Gastrocnemius medialis (tissue), 4 donors: ENCODE measurements at places on chromosomes 12 and 14. TPM values are rescaled to one million over a fixed set of nuclear protein-coding genes. Genes with fewer than 3 reads are reported as not detected.

- H3K27ac ChIP-seq = no peak overlapping the region
- peaks cover 6% of the 10 kb centered on the region for H3K4me1 ChIP-seq
- no peaks in the 10 kb centered on the region for H3K27me3 ChIP-seq
- no peaks in the 10 kb centered on the region for H3K36me3 ChIP-seq
- no peak overlapping the region for H3K4me3 ChIP-seq
Observed at GRCh38 chr14:92785667-92786426, 8.3 kb upstream of the GOLGA5 start.

GRCh38 chr12:130109062-130109945 is 53.0 kb upstream of the FZD10 start:
- H3K4me3 ChIP-seq = no peak overlapping the region
- no peaks in the 10 kb centered on the region for H3K4me1 ChIP-seq

GRCh38 chr12:27031531-27031930 is 9.2 kb downstream of the MED21 start:
- H3K4me1 ChIP-seq = no peaks in the 10 kb centered on the region
- DNase-seq = no peak

DNA sequence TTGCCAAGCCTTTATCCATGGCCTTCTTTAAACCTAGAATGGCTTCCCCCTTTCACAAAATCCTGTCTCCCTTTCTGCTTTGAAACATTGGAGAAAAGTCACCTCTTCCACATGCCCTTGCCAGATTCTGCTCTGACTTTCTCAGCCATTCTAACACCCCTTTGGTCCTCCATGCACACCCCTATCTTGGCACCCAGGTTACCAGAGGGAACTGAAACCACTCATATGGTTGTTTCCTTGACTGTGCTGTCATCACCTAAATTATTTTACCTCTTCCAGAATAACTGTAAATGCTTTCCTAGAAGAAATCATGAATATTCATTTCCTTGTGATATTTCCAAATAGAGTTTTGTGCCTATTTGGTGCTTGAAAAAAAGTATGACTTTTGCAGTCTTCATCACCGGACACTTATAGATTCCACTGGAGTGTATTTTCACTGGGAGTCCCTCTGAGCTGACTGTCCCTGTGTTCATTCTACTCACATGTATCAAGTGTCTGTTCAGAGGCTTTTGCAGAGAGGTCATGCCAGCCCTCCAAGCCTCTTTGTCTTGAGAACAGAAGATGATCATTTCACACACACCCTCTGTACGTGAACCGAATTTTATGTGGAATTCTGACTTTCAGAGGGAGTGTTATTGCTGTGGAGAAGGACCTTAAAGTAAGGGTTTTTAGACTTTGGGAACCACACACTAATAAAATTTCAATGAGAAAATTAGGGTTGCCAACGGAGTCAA is 74.1 kb downstream of the PLXNC1 start:
- H3K36me3 ChIP-seq = no peaks in the 10 kb centered on the region
- no peak for DNase-seq
- no peak overlapping the region for H3K4me3 ChIP-seq
- H3K27ac ChIP-seq = no peak overlapping the region
- H3K4me1 ChIP-seq = no peaks in the 10 kb centered on the region
- H3K27me3 ChIP-seq = no peaks in the 10 kb centered on the region

Gene PTCSC3
- total RNA-seq = not detected

- no peak overlapping the region for H3K27ac ChIP-seq
- DNase-seq = no peak
- peaks cover 9% of the 10 kb centered on the region for H3K4me1 ChIP-seq
- no peak overlapping the region for H3K4me3 ChIP-seq
Observed at GRCh38 chr12:116604178-116604895, 45.2 kb downstream of the MAP1LC3B2 start.

Gene TCL1B
- total RNA-seq = not detected

- DNase-seq = no peak
- no peaks in the 10 kb centered on the region for H3K4me1 ChIP-seq
- H3K4me3 ChIP-seq = no peak overlapping the region
Observed at GRCh38 chr12:26399381-26399780, 204.0 kb downstream of the SSPN start.

- H3K4me1 ChIP-seq = peaks cover 6% of the 10 kb centered on the region
- peaks cover 21% of the 10 kb centered on the region for H3K27me3 ChIP-seq
- H3K4me3 ChIP-seq = no peak overlapping the region
- H3K27ac ChIP-seq = no peak overlapping the region
- DNase-seq = no peak
- no peaks in the 10 kb centered on the region for H3K36me3 ChIP-seq
Observed at GRCh38 chr12:62436164-62436503, 30.5 kb upstream of the MON2 start.

GRCh38 chr12:73659802-73660201 is 877.8 kb upstream of the ATXN7L3B start:
- H3K27ac ChIP-seq = no peak overlapping the region
- no peaks in the 10 kb centered on the region for H3K4me1 ChIP-seq
- H3K4me3 ChIP-seq = no peak overlapping the region

DNA sequence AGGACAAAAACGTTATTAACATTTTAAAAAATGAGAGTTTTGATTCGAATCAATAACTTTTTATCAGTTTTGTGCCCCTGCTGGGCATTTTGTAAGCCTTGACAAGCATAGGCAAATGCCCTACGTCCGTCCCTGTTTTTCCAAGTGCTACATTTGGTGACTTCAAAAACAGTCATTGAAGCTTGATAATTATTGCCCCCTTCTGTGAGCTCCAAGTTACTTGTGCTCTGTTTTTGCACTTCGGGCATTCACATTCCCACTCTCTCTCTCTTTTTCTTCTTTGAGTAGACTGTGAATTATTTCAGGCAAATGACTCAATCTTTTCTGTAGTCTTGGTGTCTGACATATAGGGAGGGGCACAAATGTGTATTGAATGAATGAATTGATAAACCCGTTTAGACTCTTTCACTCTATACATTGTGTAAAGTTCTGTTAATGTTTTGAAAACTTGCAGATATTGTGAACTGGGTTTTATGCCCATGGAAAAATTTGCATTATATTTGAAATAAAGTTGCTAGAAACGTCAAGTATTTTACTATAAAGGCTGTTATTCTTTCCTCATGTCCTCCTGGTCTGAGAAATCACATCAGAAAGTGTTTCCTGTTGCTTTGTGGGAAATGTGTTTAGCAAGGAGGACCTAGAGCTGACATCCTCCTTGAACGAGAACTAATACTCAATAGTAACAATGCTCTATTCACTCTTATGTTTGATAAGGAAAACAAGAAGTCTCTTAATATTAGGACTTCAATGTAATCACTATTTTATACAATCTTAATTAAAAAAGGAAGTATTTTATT is 1.4 kb downstream of the APAF1 start:
- H3K4me1 ChIP-seq = peaks cover 24% of the 10 kb centered on the region
- H3K27me3 ChIP-seq = no peaks in the 10 kb centered on the region
- DNase-seq = no peak
- H3K4me3 ChIP-seq = peak overlapping the region; percentile 90
- no peaks in the 10 kb centered on the region for H3K36me3 ChIP-seq

- no peak for DNase-seq
- H3K27me3 ChIP-seq = no peaks in the 10 kb centered on the region
- H3K27ac ChIP-seq = no peak overlapping the region
- H3K4me3 ChIP-seq = no peak overlapping the region
Observed at GRCh38 chr14:100474196-100474595, 113.0 kb downstream of the BEGAIN start.

Gene GALNT8
- 0.07 TPM for total RNA-seq

DNA sequence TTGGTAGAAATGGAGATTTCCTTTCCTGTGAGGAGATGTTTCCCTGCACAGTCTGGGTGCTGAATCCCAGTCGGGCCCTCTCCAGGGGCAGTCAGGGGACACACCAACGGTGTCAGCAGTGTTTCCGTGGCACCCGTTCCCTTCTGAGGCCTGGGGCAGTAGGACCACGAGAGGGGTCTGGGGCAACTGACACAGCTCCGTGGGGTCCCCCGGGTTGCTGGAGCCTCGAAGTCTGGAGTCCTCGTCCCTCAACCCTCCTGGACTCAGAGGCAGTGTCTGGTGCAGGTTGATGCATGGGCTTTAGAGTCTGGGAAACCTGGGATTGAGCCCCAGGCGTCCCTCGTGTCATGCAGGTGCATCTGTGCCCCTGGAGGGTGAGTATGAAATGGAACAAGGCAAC is 327.3 kb downstream of the ADGRD1 start:
- no peak overlapping the region for H3K4me3 ChIP-seq
- no peak for DNase-seq
- no peaks in the 10 kb centered on the region for H3K4me1 ChIP-seq
- no peaks in the 10 kb centered on the region for H3K27me3 ChIP-seq

DNA sequence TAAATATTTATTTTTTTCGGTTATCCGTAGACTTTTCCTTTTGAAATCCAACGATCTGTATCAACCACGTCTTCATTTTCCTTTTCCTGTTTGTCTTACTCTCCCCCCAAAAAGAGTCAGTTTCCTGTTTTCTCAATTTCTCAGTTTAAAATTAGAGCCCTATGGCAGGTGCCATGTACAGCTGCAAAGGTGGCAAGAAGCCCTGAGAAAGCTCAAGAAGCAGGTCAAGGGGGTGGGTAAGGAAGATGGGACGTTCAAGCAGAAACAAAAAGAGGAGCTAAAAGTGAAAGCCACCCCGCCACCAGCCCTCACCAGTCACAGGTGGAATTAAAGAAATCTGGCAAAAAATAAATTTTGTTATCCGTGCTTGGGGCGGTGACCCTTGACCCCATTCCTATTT is 26.7 kb downstream of the SLC35E3 start:
- H3K27ac ChIP-seq = no peak overlapping the region
- no peak overlapping the region for H3K4me3 ChIP-seq
- H3K4me1 ChIP-seq = no peaks in the 10 kb centered on the region
- H3K27me3 ChIP-seq = no peaks in the 10 kb centered on the region
- peaks cover 3% of the 10 kb centered on the region for H3K36me3 ChIP-seq

- H3K4me1 ChIP-seq = no peaks in the 10 kb centered on the region
- H3K27me3 ChIP-seq = no peaks in the 10 kb centered on the region
- H3K4me3 ChIP-seq = no peak overlapping the region
Observed at GRCh38 chr12:108881953-108882352, 2.1 kb downstream of the DAO start.

GRCh38 chr14:78005325-78005724 is 164.8 kb upstream of the NRXN3 start:
- H3K27ac ChIP-seq = no peak overlapping the region
- H3K4me1 ChIP-seq = no peaks in the 10 kb centered on the region
- no peaks in the 10 kb centered on the region for H3K27me3 ChIP-seq
- no peak overlapping the region for H3K4me3 ChIP-seq
- no peak for DNase-seq

DNA sequence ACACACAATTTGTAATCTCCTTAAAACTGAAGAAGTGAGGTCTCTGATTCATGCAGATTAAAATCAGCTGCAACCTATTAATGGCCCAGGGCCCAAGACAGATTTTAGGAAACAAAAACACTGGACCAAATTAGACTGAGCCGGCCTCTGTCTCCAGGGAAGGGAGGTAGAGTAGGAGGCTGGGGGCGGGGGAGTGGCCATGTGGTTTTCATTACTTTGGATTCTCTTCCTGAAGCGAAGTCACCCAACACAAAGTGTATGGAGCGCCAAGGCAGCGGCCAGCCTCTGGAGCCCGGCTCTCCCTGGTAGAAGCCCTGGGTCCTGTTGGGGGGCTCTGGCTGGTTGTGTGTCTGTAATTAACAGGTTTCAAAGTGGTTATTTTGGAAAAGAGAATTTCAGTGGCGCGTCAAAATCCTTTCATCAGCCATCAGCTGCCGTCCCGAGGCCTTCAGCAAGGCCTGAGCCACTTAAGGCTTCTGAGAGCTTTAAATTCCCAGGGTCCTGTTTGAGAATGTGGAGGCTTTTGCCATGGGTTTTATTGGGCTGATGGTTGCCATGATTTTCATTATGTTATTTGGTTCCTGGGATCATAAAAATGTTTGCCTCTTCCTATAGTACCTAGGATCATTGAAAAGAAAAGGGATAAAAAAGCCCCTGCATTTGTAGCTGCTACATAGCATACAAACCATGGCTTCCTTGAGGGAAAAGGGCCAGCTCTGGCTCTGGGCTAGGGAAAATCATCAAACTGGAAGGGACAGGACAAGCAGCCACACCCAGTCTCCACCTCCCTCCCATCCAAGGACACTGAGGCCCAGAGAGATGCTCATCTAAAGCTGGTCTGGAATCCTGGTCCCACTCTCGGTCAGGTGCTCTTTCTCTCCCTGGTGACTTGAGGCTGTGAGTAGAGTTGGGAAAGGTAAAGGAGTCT is 282.4 kb downstream of the ZFP36L1 start:
- peak overlapping the region; percentile 66 for H3K27ac ChIP-seq
- peaks cover 15% of the 10 kb centered on the region for H3K4me1 ChIP-seq
- no peaks in the 10 kb centered on the region for H3K27me3 ChIP-seq
- no peak overlapping the region for H3K4me3 ChIP-seq
- DNase-seq = no peak

DNA sequence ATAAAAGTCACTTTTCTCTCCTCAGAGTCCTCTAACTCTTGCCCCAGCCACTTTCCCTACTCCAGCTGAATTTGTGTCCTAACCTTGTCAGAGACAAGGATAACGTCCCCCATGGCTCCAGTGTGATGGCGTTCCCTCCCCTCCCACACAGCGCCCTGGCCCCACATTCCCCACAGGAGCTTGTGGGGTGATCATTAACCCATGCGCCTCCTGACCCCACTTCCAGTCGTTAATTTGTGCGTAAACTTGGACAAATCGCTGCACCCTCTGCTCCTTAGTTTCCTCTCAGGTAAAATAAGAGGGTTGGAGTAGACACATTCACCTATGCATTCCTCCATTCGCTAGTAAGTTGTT is 22.9 kb upstream of the BCDIN3D start:
- H3K27me3 ChIP-seq = no peaks in the 10 kb centered on the region
- H3K27ac ChIP-seq = no peak overlapping the region
- H3K36me3 ChIP-seq = no peaks in the 10 kb centered on the region
- H3K4me1 ChIP-seq = peaks cover 10% of the 10 kb centered on the region

- H3K27ac ChIP-seq = no peak overlapping the region
- DNase-seq = no peak
- no peaks in the 10 kb centered on the region for H3K36me3 ChIP-seq
- no peaks in the 10 kb centered on the region for H3K27me3 ChIP-seq
Observed at GRCh38 chr12:71393625-71394024, 46.0 kb upstream of the LGR5 start.

Gene NFE2
- total RNA-seq = 1.8 TPM

Gene INSM2
- total RNA-seq = not detected

GRCh38 chr12:60168441-60168840 is 572.6 kb downstream of the SLC16A7 start:
- no peak for DNase-seq
- H3K27ac ChIP-seq = no peak overlapping the region
- no peaks in the 10 kb centered on the region for H3K36me3 ChIP-seq
- no peaks in the 10 kb centered on the region for H3K27me3 ChIP-seq

GRCh38 chr12:2672863-2673262 is 121.9 kb upstream of the FKBP4 start:
- H3K4me3 ChIP-seq = no peak overlapping the region
- H3K27ac ChIP-seq = no peak overlapping the region
- H3K27me3 ChIP-seq = no peaks in the 10 kb centered on the region
- no peaks in the 10 kb centered on the region for H3K36me3 ChIP-seq

Gene TOMM20L
- not detected for total RNA-seq

Gene ATP5F1B
- 1,027 TPM for total RNA-seq

DNA sequence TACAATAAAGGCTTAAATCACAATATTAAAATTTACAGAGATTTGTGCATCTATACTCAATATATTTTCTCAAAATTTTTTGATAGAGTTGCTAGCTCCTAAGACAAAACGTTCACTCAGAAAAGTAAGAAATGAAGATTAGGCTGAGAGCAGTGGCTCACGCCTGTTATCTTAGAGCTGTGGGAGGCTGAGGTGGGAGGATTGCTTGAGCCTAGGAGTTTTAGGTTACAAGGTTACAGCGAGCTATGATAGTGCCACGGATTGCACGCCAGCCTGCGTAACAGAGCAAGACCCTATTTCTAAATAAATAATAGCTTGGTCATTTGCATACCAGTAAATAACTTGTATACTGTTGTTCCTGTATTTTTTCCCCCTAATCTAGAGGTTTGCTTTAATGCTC is 35.0 kb upstream of the CFL2 start:
- no peak overlapping the region for H3K27ac ChIP-seq
- no peaks in the 10 kb centered on the region for H3K27me3 ChIP-seq
- H3K36me3 ChIP-seq = peaks cover 8% of the 10 kb centered on the region
